ENCODE measurements at places on chromosomes 6 and 20. TPM values are rescaled to one million over a fixed set of nuclear protein-coding genes. Genes with fewer than 3 reads are reported as not detected.

GRCh38 chr6:30678964-30679726, 6.3 kb upstream of the DHX16 start:
- ATAC-seq = peak; percentile 65

Gene SLC17A2
- total RNA-seq = not detected

GRCh38 chr6:14004258-14004657, 79.5 kb downstream of the RNF182 start:
- ATAC-seq = no peak

- peak; percentile 9 for ATAC-seq
These were observed 507.3 kb upstream of the CITED2 start for GRCh38 chr6:139881728-139882211.

DNA sequence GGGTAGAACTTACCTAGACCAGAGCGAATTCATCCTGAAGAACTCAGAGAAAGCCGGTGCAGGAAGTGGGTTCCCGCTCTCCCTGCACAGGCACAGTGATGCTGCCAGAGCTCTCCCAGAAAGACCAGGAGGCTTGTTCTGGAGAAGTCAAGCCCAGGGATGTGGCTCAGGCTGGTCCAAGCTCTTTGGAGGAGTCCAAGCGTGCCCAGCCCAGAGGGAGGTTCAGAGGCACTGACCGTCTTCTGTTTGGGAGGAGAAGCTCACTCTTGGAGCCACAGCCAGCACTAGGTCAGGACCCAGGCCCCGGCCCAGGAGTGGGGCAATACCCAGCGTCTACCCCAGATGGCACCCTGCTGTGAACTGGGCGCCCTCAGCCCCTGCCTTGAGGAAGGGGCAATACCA, 1.5 kb upstream of the PMEPA1 start:
- no peak for ATAC-seq

Gene PPP1R14C
- not detected for total RNA-seq

GRCh38 chr20:1490643-1491195, 501 bp downstream of the SIRPB2 start:
- ATAC-seq = no peak

Gene HTR1B
- 4.7 TPM for total RNA-seq

DNA sequence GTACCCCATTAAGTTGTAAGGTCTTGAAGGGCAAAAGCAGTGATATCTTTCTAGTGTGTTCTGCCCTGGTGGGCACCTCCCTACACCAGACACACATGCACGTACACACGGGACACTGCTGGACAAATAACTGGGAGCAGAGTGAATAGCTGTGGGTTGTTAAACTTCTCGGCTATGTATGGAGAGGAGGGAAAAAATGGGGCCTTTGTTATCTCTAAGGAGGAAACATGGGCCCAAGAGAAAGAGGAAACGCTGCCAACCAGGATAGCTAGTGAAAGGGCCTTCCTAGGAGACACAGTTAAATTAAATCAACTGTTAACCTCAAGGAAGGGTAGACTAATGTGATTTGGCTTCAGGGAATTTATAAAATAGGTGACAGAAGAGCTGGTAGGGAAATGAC, 169.7 kb downstream of the MYLK4 start:
- no peak for ATAC-seq

- ATAC-seq = no peak
These were observed 383.8 kb downstream of the TFAP2A start for GRCh38 chr6:10030942-10031537.

DNA sequence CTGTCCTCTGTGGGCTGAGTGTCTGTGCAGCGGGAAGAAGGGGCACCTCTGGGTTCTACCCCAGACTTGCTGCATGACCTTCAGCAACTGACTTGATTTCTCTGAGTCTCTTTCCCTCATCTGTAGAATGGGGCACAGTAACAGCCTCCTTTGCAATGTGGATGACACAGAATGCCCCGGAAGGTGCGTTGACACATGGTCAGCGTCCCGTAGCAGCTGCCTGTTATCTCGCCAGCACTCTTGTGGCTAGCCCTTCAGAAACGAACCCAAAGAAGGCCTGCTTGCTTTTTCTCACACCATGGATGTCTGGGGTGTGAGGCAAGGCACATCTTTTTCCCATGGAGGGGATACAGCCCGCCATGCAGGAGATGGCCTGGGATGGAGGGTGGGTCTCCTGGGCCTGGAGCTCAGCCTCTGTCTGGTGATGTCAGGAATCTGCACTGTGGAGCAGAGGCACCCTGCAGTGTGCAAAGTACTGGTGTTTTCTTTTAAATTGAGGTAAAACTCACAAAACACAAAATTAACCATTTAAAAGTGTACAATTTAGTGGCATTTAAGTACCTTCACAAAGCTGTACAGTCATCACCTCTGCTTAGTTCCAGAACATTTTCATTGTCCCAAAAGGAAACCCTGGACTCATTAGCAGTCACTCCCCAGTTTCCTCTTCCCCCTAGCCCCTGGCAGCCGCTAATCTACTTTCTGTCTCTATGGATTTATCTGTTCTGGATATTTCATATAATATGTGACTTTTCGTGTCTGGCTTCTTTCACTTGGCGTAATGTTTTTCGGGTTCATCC, 59.8 kb upstream of the FAM83D start:
- no peak for ATAC-seq

DNA sequence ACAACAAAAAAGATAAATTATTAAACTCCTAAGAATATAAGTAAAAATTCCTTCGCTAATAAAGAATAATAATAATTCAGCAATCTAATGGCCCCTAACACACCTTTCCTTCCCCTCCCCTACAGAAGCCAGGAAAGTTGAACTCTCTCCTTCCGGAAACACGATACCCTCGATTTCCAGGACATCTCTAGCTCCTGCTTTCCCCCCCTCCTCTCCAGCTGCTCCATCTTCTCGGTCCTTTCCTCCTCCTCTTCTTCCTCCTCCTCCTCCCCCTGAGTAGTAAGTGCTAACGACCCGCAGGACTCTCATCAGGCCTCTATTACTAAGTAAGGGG, 603 bp downstream of the TASP1 start:
- ATAC-seq = no peak

DNA sequence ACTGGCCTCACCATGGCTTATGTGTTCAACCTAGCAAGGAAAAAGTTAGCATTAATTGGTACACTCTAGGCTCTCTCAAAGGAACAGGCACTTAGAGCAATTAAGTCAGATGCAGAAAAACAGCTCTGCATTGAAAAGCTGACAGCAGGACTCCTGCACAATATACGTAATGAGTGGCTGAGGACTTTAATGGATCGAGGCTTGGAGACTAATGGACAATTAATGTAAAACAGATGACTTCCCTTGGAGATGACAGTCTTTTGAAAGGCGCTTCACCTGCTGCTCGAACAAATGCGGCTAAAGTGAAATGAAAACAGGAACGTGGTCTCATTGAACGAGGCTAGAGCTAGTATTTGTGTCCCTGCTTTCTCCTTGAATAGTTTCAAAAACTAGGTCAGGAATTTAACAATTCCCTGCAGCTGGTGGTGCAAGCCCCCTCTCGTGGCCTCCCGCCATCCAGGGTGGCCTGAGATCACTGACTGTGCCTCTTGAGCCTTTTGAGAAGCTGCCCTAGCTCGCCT, 137.1 kb downstream of the ELOVL4 start:
- ATAC-seq = no peak

DNA sequence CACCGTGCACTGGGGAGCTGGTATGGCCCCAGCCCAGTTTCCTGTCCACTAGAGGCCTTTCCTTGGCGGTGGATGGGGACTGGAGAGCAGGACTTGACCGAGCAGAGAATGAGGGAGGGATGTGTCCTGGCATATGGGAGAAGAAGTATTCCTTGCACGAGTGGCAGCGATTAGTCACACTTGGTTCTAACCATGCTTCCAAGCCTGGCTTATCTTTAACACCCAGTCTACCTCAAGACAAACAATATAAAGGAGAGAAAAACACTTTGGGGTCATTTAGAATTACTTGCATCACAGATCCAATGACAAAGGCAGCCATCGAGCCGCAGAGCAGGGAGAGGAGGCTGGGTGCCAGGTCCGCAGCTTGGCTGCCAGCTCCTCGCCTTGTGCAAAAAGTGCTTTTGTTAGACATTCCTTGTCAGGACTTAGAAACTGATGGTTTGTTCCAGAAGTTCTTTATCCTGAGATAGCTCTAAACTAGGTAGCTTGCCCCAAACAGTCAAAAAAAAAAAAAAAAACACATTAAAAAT, 214.9 kb upstream of the GMDS start:
- ATAC-seq = no peak

Gene FAM209B
- total RNA-seq = 4.3 TPM

DNA sequence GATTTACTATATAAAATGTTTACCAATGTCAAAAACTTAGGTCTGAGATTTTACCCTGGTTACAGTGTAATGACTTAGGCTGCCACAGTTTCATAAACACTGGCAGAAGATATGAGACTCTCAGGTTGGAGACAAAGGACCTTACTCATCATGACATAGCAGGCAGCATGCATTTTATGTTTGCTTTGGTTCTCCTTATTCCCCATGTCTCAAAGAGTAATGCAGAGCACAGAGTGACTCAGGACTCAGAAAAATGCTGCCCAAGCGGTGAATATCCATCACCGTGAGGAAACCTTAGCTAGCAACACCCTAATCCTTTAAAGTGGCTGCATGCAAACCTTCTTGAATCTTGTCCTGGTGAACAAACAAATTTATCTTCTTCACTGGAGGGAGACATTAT, 112.1 kb upstream of the EYS start:
- no peak for ATAC-seq

DNA sequence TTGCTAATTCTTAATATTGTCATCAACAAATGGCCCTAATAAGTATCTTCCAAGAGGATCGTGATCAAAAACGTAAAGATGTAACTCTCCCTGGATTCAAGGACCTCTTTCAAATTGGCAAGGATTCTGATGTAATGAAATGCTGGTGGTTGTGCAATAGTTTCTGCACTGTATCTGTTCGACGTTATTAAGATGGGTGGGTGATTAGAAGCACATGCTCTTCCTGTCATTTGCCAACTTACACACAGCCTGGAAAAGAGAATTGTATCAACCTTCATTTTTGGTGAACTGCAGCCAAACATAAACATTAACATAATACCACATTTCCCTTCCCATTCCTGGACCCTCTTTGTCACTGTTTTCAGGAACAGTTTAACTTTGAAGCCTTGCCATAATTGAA, 9.8 kb downstream of the FOXQ1 start:
- no peak for ATAC-seq

Data from gastroesophageal sphincter (tissue), 4 donors.